Chondrocyte (in vitro differentiated cells): ENCODE measurements at places on chromosomes 3 and 15. TPM values are rescaled to one million over a fixed set of nuclear protein-coding genes. Genes with fewer than 3 reads are reported as not detected.

DNA sequence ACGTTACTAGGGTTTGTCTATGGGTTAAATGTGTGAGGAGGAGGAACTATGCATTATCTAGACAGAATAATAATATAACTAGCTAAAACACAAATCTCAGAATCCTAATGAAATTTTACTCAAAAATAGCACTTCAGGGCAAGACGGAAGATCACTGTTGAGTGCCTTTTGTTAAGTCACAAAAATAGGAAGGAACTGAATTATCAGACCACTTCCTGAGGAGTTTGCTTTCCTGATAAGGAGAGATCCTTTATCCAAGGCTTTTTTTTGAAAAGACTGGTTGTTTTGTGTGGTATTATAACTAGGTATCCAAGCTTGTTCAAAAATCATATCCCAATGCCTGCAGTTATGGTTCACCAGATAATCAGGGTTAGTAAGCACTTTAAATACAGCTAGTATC lies 34.6 kb downstream of the NR2E3 start:
- no peak overlapping the region for H3K27ac ChIP-seq
- no peaks in the 10 kb centered on the region for H3K27me3 ChIP-seq
- H3K4me3 ChIP-seq = no peak overlapping the region
- no peak for DNase-seq
- H3K4me1 ChIP-seq = no peaks in the 10 kb centered on the region

- peaks cover 2% of the 10 kb centered on the region for H3K27me3 ChIP-seq
- no peak for DNase-seq
- H3K36me3 ChIP-seq = no peaks in the 10 kb centered on the region
- no peak overlapping the region for H3K27ac ChIP-seq
- H3K4me3 ChIP-seq = no peak overlapping the region
These were observed 13.4 kb upstream of the GHSR start for GRCh38 chr3:172461530-172462138.

- peak overlapping the region; percentile 91 for H3K27ac ChIP-seq
- H3K4me1 ChIP-seq = peaks cover 62% of the 10 kb centered on the region
- DNase-seq = no peak
These were observed 17.3 kb downstream of the FAM174B start for GRCh38 chr15:92638291-92638708.

GRCh38 chr3:110291886-110292501 lies 779.6 kb upstream of the NECTIN3 start:
- no peaks in the 10 kb centered on the region for H3K27me3 ChIP-seq
- no peaks in the 10 kb centered on the region for H3K36me3 ChIP-seq
- DNase-seq = no peak

DNA sequence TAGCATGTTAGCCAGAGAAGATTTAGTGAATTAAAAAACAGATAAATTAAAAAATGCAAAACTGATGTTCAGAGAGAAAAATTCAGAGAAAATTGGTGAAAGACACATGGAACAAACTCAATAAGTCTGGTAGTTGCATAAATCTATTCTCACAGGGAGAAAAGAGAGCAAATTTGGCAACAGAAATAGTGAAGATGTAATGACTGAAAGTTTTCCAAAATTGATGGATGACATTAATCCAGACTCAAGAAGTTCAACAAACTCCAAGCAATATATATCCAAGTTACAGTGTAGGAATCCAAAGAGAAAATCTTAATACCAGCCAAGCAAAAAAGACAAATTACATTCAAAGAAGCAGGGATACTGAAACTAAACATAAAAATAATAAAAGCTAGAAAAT lies 302.7 kb upstream of the ARPP21 start:
- H3K36me3 ChIP-seq = no peaks in the 10 kb centered on the region
- H3K4me3 ChIP-seq = no peak overlapping the region
- no peak for DNase-seq
- H3K27ac ChIP-seq = no peak overlapping the region
- H3K4me1 ChIP-seq = peaks cover 25% of the 10 kb centered on the region
- no peaks in the 10 kb centered on the region for H3K27me3 ChIP-seq

DNA sequence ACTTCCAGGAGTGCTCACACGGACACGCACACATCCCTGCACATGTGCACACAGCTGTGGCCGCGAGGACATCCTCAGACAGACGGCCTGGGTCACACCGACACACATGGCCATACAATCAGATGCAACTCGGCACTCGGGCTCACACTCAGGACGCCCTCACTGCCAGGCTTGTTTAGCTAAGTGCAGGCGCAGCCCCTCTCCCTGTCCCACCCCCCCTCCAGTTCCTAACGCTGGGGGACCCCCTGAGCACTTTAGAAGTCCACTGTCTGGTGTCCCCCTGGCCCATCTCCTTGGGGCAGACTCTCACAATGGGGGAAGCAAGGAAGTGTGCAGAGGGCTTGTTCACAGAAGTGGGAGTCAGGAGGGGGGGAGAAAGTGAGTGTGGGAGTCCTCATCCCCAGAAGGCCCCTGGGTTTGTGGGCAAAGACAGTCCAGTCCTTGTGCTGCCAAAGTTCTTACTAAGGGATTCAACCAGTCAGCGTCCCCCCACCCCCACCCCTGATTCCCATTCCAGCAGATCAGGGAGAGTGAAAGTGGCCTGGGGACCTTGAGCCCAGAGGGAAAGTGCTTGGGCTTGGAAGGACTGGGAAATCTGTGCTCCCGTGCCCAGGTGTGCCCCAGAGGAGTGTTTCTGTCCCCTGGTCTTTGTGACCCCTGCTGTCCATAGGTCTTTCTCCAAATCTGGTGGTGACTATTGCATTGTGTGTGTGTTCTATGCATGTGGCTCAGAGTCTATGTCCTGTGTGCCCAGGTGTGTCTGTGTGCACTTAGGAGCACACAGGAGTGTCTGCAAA lies 767 bp upstream of the GATA2 start:
- no peak overlapping the region for H3K4me3 ChIP-seq
- peaks cover 25% of the 10 kb centered on the region for H3K4me1 ChIP-seq
- no peak overlapping the region for H3K27ac ChIP-seq

DNA sequence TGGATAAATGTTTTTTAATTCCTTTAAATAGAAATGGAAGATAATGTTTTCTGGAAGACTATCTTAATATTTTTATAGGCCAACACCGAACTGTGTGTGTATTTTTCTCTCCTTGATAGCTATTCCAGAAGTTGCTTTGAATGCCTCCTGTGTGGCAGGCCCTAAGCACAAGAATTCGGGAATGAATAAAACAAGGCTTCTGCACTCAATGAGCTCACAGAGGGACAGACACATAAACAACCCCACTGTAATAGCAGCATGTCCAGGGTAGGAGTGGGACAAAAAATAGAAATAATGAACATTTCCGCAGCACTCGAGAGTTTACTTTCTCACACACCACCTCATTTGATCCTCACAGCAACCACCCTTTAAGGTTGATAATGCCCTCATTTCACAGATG lies 18.0 kb downstream of the SRGAP3 start:
- peaks cover 1% of the 10 kb centered on the region for H3K36me3 ChIP-seq
- H3K27ac ChIP-seq = no peak overlapping the region
- peaks cover under 1% of the 10 kb centered on the region for H3K4me1 ChIP-seq
- H3K4me3 ChIP-seq = no peak overlapping the region

DNA sequence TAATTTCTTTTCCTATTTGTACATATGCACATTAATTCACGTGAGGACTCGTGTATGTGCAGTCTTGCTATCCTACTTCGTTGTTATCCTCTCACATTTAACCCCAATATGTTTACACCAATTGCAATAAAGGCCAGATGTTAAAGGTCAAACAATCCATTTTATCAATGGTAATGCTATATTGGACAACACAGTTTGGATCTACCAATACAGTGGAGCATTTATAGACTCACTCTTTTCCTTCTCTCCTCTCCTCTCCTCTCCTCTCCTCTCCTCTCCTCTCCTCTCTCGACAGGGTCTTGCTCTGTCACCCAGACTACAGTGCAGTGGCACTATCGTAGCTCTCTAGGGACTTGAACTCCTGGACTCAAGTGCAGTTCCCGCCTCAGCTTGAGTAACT lies 324.0 kb downstream of the PTPRG start:
- no peaks in the 10 kb centered on the region for H3K27me3 ChIP-seq
- no peak for DNase-seq
- no peaks in the 10 kb centered on the region for H3K36me3 ChIP-seq
- no peak overlapping the region for H3K4me3 ChIP-seq

DNA sequence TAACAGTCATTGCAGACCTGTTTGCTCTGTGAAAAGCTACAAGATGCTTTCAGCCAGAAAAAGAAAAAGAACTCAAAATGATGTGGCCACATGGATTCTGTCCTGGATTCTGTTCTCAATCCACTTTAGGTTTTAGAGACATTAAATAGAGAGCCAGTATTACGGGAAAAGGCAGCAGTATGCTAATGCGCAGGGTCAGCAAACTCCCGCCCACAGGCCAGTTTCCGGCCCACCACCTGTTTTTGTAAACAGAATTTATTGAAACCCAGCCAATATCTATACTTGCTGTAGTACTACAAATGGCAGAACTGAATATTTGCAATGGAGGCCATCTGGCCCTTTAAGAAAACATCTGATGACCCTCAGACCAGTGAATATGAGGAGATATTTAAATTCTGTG lies 416.1 kb downstream of the ERC2 start:
- H3K4me3 ChIP-seq = no peak overlapping the region
- H3K27ac ChIP-seq = no peak overlapping the region
- H3K27me3 ChIP-seq = peaks cover 1% of the 10 kb centered on the region
- H3K4me1 ChIP-seq = peaks cover 21% of the 10 kb centered on the region
- no peak for DNase-seq

DNA sequence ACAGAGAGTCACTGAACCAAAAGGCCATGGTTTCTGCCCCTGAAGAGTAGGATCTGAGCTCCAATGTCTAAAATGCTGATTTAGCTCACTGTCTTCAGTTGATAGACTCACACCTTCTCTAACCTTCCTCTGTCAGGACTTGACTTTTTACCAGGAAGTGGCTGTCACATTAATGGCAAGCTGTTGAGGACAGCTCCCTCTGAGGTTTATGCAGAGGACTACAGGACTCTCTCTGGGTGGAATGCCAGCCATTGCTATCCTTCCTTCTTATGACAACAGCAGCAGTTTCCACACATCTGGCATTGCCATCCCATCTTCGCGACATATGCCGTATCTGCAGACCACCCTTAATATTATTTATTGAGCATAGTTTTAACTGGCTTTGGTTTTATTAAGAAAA lies 103.8 kb upstream of the PRICKLE2 start:
- no peak overlapping the region for H3K27ac ChIP-seq
- no peak overlapping the region for H3K4me3 ChIP-seq
- DNase-seq = no peak
- no peaks in the 10 kb centered on the region for H3K27me3 ChIP-seq

GRCh38 chr3:169246158-169246557 lies 417.4 kb downstream of the MECOM start:
- no peak overlapping the region for H3K27ac ChIP-seq
- no peaks in the 10 kb centered on the region for H3K36me3 ChIP-seq
- H3K27me3 ChIP-seq = no peaks in the 10 kb centered on the region
- H3K4me1 ChIP-seq = peaks cover 43% of the 10 kb centered on the region
- no peak for DNase-seq

GRCh38 chr3:69085168-69085832 lies 563 bp downstream of the ARL6IP5 start:
- no peaks in the 10 kb centered on the region for H3K27me3 ChIP-seq
- peak overlapping the region; percentile 95 for H3K27ac ChIP-seq
- no peak for DNase-seq
- peaks cover 85% of the 10 kb centered on the region for H3K4me1 ChIP-seq

GRCh38 chr3:138433892-138434275 lies 532 bp upstream of the ESYT3 start:
- no peaks in the 10 kb centered on the region for H3K36me3 ChIP-seq
- peaks cover 3% of the 10 kb centered on the region for H3K4me1 ChIP-seq
- H3K27ac ChIP-seq = no peak overlapping the region
- peaks cover 25% of the 10 kb centered on the region for H3K27me3 ChIP-seq
- no peak for DNase-seq

DNA sequence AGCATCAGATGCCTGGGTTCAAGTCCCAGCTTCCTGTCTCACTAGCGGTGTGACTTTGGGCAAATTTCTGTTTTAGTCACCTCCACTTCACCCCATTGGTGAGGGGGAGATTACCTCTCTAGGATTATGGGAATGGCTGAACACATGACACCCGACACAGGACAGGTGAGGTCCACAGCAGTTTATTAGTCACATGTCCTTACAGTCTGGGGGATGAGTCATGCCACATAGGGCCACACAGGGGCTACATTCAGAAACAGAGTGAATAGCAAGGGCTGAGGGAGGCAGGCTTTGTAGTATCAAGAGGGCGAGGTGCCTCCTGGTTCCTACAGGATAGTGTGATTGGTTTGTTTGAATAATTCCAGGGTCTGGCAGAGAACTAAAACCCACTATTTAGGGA lies 15.2 kb upstream of the ITGA11 start:
- H3K36me3 ChIP-seq = peaks cover 1% of the 10 kb centered on the region
- DNase-seq = no peak
- no peak overlapping the region for H3K4me3 ChIP-seq
- H3K4me1 ChIP-seq = peaks cover 14% of the 10 kb centered on the region

GRCh38 chr3:49673715-49674496 lies at the start of gene APEH:
TSS of gene APEH (plus strand) at chr3:49674351. CDS start at chr3:49674402, 51 bp downstream.
- H3K36me3 ChIP-seq = peaks cover 7% of the 10 kb centered on the region
- H3K4me1 ChIP-seq = peaks cover 18% of the 10 kb centered on the region
- H3K27ac ChIP-seq = peak within 1 kb of the TSS; percentile 99

GRCh38 chr3:58631742-58632141 lies 34.8 kb downstream of the FAM3D start:
- H3K4me1 ChIP-seq = peaks cover 13% of the 10 kb centered on the region
- no peak for DNase-seq

DNA sequence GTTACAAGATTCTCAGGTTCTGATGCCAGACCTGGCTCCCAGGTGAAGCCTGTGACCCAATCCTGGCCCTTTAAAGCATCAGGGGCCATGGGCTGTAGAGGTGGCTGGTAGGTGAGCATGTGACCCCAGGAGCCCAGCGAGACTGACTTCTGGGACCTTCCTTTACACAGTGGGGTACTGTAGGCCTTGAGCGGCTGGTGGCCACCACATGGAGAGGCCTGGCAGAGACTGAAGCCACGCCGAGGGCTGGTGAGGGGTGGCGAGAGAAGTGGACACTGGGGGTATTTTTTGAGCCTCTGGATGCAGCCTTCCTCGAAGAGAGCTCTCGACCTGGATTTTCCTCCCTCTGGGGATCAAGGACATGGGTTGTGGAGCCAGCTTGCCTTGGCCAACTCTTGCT lies 71.2 kb upstream of the ITGA11 start:
- no peak for DNase-seq
- H3K4me1 ChIP-seq = peaks cover 69% of the 10 kb centered on the region
- H3K36me3 ChIP-seq = no peaks in the 10 kb centered on the region
- no peaks in the 10 kb centered on the region for H3K27me3 ChIP-seq
- H3K4me3 ChIP-seq = no peak overlapping the region

Gene GNB4
- total RNA-seq = 73.8 to 77.6 TPM (median 75.9 TPM) in 3 replicates

Gene RARB
- 5.9 to 10.7 TPM (median 7.6 TPM) in 3 replicates for total RNA-seq

Gene LRRC15
- total RNA-seq = 0.18 to 1.7 TPM (median 0.22 TPM) in 3 replicates

Gene ACSBG1
- not detected in 3 replicates for total RNA-seq

Gene PIF1
- total RNA-seq = 1.8 to 6.1 TPM (median 5.9 TPM) in 3 replicates

Gene RGMA
- total RNA-seq = 13.0 to 26.2 TPM (median 15.6 TPM) in 3 replicates

Gene FAM81A
- total RNA-seq = 0.15 to 0.54 TPM in 2 of 3 replicates, not detected in the other
